Activated naive CD4-positive, alpha-beta T cell (primary cell): ENCODE measurements at places on chromosomes 7 and 10.

DNA sequence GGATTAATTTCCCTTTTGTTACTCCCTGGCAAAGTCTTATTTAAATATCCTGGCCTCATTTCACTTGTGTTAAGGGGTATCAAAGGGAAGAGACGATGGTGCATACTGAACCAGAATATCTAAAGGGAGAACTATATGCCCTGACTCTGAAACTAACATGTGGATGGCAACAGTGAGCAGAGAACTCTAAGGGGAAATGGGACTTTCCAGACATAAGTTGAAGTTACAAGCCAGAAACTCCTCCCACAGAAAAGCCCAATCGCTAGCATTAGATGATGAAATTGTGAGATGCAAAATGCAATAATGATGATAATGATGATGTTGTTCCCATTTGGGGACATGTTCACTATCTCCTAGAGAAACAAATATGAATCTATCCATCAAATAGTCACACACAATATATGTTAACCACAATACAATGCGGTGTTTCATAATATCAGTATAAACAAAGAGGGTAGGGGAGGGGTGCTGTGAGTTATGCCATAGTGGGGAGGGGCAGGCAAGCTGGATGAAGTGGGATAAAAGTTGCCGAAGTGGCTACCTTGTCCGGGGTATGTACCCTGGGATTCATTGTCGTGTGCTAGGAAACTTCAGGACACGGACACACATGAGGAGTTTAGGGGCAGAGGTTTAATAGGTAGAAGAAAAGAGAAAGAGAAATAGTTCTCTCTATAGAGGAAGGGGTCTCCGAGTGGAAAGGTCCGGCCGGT lies 37.1 kb downstream of the TMEM229A start:
- no peak for DNase-seq

DNA sequence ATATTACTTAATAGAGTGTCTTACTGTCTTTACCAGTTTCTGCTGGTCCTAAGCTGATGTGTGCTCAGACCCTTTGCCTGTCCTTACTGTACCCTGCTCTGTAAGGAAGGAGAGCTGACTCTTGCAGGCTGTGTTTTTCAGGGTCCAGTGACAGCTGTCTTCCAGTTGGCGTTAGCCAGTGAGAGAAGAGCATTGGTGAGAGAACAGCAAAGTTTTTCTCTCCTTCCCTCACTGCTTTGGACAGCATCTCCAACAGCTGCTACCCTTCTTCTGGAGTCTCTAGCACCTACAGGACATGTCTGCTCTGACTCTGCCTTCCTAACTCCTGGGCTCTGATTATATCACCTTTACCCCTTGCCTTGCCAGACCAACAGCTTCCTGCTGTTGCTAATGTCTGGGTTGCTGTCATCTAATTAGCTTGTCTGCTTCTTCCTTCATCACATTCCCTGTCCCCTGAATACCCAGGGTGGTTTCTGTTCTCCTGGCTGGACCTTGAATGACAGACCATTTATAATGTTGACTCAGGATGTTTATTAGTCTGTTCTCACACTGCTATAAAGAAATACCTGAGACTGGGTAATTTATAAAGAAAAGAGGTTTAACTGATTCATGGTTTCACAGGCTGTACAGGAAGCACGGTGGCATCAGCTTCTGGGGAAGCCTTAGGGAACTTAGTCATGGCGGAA lies 23.5 kb upstream of the PANK1 start:
- DNase-seq, result no peak

GRCh38 chr7:129143724-129144094 lies 798 bp upstream of the TSPAN33 start:
- DNase-seq, result no peak

GRCh38 chr7:106448992-106449859 lies 164.4 kb upstream of the NAMPT start:
- DNase-seq, result no peak

GRCh38 chr10:84416245-84416555 lies 87.8 kb downstream of the CCSER2 start:
- DNase-seq, result no peak

DNA sequence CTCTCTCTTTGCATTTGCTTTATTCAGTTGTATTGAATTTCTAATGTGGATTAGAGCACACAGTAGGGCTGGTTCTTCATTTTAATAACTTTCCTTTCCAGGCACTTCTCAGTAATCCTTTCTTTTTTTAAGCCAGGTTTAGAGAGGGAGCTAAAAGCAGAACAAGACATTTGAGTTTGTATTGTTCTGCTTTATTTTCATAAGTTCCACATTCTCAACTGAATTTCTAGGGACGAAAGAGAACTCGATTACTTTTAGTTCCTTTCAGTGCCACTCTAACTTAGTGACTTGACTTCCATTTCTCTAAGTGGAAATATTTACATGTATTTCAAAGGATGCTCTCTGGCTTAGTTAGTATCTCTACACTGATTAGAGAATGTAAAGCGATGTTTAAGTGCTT lies 145.6 kb downstream of the EXOC4 start:
- no peak for DNase-seq

DNA sequence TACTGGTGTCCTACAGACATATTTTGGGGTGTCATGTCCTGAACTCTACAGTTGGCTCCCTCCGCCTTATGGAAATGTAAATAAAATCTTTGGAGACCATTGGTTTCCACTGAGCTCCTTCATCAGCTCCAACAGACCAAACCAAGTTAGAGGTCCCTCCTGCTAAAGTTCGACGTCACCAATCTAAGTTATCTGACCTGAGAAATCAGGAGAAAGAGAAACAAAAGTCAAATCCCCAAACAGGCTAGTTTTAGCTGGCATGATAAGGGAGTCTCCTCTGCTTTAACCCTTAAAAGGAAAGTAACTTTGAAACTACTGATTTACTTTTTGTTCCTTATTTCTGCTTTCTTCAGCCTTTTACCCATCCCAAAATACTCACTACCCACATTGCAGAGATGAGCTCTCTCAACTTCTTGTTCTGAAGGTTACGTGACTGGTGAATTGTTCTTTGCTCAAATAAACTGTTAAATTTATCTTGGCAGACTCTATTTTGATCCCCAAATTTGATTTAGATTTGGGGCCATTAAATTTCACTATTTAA lies 39.9 kb downstream of the AVL9 start:
- no peak for DNase-seq

- DNase-seq, result no peak
Measured at GRCh38 chr7:26291699-26292538, at the start of gene SNX10. TSS of gene SNX10 (plus strand) at chr7:26291862. CDS start at chr7:26346443, 54,581 bp downstream.

DNA sequence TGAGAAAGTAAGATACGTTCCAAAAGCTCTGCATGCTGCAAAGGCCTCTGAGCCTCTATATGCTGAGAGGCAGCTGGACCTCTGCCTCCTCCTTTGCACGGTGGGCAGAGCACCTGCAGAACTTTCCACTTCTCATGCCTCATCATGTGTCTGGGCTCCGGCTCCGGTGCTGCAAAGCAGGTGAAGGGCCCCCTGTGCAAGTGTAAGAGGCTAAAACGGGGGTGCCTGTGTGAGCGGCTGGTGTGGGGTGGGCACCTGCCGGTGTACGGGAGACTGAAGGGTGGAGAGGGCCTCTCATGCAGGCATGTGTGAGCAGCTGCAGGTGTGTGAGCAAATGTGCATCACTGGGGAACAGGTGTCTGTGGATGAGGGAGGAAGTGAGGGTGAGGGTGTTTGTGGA lies 121.0 kb downstream of the KCNMA1 start:
- no peak for DNase-seq

GRCh38 chr10:21057989-21058388 lies 160.9 kb upstream of the NEBL start:
- DNase-seq, result no peak

DNA sequence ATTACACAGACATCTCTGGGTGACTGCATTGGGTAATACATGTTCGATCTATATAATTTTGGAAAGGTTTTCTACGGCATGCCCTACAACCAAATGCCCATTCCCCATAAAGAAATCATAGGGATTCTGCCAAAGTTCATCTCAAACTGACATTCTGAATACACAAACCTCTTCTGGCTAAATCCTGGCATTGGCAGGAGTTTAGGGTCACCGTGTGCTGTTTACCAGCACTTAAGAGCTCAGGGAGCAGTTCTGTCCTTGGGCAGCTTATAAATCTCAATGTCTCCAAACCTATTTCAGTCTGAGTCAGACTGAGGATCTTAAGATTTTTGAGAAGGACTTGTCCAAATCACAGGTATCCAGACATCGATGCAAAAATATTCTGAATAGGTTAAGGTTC lies 809.6 kb upstream of the LRRN3 start:
- DNase-seq, result no peak

DNA sequence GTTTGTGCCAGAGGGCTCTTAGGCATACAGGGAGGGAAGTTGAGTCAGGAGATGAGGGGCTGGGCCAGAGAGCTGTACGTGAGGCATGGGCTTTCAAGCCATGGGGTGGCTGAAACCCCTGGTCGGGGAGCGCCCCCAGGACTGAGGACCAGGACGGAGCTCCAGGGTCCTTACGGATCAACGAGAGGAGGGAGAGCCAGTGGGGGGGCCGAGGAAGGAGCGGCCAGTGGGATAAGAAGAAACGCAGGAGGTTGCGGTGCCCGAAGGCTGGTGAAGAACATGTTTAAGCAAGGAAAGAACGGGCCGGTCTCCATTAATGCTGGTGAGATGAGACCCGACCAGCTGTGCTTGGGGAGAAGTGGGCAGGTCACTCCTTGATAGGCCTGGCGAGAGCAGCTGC lies 43.6 kb upstream of the BHLHA15 start:
- DNase-seq, result no peak

GRCh38 chr10:132554053-132554990 lies 16.7 kb downstream of the INPP5A start:
- DNase-seq, result no peak

- DNase-seq, result no peak
Measured at GRCh38 chr7:93960986-93961385, 39.5 kb downstream of the GNG11 start.

GRCh38 chr7:28732071-28732869 lies 225.9 kb downstream of the TRIL start:
- DNase-seq, result no peak

DNA sequence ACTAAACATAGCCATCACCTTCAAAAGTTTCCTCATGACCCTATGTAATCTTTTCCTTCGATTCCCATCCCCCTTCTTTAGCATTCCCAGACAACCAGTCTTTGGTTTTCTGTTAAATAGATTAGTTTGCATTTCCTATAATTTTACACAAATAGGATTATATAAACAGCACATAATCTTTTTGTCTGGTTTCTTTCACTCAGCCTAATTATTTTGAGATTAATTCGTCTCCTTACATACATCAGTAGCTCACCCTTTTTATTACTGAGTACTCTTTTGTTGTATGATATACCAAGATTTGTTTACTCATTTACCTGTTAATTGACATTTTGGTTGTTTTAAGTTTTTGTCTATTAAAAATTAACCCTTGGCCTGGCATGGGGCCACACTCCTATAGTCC lies 354.7 kb upstream of the CHRM2 start:
- DNase-seq, result no peak

DNA sequence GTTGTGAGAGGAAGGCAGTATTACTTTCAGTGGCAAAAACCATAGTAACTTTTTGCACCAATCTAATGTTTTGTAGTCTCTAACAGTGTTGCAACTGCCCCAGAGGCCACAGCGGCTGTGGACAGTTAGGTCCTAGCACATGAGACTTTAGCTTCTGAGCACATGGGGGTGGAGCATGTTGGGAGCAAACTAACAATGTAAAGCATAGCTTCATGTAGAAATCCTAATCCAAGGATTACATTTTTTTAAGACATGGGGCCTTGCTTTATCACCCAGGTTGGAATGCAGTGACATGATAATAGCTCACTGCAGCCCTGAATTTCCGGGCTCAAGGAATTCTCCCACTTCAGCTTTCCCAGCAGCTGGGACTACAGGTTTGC lies 49.0 kb downstream of the LAMB1 start:
- DNase-seq, result no peak

- no peak for DNase-seq
Measured at GRCh38 chr10:17836942-17837341, 27.8 kb downstream of the MRC1 start.

GRCh38 chr7:129188372-129188891 lies at the start of gene SMO:
TSS of gene SMO (plus strand) at chr7:129188633. CDS start at chr7:129189152, 519 bp downstream.
- no peak for DNase-seq

DNA sequence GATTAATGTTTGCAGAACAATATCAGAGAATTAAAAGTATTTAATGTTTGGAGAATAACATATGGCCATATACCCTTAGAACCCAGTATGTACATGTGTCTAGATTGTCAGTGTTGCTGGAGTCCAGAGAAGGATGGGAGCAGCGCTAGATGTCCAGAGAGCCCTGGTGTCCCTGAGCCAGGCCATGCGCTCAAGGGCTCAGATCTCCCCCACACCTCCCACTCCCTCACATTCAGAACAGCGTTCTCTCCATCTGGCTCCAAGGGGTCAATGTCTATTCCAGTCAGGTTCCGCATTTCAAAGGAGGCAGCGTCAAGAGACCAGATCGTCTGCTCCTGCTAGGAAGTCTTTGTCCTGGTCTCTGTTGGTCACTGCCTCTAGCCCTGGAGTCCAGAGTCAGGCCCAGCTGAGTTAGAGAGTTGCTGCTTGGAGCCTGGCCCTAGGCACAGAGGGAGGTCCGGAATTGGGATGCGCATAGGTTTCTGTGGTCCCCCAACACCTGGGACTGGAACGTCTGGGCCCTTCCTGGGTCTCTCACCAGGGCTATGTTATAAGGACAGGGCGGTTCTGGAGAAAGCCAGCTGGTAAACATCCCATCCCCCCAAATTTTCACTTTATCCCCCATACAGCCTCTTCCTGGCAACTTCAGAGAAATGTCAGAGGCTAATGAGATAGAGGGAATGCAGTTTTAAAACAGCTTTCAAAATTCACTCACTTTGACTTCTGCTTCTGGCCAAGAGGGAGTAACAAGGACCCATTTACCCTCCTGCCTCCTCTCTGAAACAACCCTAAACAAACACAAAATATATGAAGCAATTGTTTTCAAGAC lies 6.5 kb upstream of the WDR86 start:
- DNase-seq, result no peak

- no peak for DNase-seq
Measured at GRCh38 chr10:126268013-126268920, 120.0 kb downstream of the ADAM12 start.

DNA sequence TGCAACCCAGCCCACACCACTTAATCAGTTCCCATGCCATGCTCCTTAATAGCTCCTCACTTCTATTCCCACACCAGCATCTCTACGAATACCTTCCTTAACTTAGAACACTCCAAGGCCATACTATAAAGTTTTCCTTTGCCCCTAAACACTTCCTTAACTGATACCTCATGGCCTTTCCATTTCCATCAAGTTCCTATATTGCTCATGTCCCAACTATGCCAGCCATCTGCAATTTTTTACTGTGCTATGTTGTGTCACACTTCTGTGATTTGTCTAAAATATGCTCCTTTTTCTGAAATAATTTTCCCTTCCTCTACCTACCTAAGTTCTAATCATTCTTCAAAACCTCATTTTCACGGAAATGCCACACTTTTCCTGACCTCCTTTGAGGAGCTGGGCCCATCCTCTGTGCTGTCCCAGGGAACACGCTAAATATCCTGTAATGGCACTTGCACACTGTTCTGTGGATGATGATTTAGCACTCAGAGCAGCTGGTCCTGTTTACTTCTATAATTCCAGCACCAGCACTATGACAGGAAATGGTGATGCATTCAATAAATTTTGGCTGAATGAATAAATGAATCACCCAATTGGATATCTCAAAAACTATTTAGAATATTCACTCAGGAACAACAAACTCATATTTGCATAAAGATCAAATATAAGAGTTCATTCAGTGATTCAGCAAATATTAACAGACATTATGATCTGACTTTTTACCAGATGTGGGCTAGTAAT lies 266.5 kb upstream of the HGF start:
- DNase-seq, result no peak
